ENCODE measurements at places on chromosomes 4 and X.
A peak's percentile ranks its signal among the peaks of the same experiment; 100 is the strongest.

DNA sequence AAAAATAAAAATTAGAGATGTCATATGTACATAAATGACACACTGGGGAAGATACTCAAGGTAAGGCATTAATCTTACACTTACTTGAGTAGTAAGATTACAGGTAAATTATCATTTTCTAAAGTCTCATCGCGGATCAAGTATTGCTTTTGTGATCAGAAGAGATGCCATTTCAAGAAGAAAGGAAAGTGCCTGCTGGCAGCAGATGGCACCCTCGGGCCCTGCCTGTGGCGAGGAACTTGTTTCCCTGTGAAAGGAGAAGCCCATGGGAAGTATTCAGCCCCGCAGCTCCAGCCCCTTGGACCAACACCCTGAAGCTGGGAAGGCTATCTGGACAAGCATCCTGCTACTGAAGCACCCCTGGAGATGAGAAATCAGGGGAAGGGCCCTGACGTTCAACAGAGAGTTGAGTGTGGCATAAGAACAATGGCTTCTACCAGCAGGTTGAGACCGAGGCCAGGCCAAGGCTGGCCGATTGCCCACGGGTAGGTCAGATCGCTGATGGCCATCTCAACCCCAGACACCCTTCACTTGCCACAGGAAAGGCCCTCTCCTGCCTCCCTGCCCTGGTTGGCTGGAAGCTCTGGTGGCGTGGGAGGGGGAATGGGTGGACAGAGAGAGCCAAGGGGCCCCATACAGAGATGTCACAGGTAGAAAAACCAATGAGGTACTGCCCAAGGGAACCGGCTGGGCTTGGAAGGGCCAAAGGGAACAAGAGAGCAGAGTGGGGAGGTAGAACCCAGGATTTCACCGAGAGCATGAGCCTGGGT, 18.8 kb upstream of the MXD4 start:
- H3K4me1 ChIP-seq = peaks cover 19% of the 10 kb centered on the region
- no peak overlapping the region for H3K4me3 ChIP-seq
- no peaks in the 10 kb centered on the region for H3K36me3 ChIP-seq
- H3K27ac ChIP-seq = peak overlapping the region; percentile 87
- no peaks in the 10 kb centered on the region for H3K27me3 ChIP-seq

- no peak for ATAC-seq
- H3K4me3 ChIP-seq = no peak overlapping the region
- H3K27me3 ChIP-seq = no peaks in the 10 kb centered on the region
- peaks cover 14% of the 10 kb centered on the region for H3K36me3 ChIP-seq
- no peak overlapping the region for H3K27ac ChIP-seq
- H3K4me1 ChIP-seq = no peaks in the 10 kb centered on the region
Observed at GRCh38 chrX:130893356-130894085, 9.5 kb downstream of the ENOX2 start.

DNA sequence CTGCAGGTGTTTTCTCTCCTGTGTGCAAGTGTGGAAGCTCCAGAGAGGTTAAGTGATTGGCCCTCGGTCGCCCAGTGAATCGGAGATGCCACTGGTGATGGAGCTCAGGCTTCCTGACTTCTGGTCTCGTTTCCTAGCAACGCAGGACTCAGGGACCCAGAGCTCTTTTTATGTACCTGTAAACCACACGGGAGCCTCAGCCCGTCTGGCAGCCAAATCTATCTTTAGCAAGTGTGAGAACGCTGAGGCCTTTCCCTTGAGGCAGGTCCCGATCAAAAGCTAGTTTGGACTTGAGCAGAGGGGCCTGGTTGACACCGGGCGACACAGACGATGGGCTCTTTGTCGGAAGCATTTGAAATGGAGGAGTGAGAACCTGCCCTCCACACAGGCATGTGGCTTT, 116.8 kb downstream of the SORCS2 start:
- H3K4me3 ChIP-seq = no peak overlapping the region
- no peak overlapping the region for H3K27ac ChIP-seq
- H3K36me3 ChIP-seq = no peaks in the 10 kb centered on the region
- no peak for ATAC-seq
- no peaks in the 10 kb centered on the region for H3K4me1 ChIP-seq

DNA sequence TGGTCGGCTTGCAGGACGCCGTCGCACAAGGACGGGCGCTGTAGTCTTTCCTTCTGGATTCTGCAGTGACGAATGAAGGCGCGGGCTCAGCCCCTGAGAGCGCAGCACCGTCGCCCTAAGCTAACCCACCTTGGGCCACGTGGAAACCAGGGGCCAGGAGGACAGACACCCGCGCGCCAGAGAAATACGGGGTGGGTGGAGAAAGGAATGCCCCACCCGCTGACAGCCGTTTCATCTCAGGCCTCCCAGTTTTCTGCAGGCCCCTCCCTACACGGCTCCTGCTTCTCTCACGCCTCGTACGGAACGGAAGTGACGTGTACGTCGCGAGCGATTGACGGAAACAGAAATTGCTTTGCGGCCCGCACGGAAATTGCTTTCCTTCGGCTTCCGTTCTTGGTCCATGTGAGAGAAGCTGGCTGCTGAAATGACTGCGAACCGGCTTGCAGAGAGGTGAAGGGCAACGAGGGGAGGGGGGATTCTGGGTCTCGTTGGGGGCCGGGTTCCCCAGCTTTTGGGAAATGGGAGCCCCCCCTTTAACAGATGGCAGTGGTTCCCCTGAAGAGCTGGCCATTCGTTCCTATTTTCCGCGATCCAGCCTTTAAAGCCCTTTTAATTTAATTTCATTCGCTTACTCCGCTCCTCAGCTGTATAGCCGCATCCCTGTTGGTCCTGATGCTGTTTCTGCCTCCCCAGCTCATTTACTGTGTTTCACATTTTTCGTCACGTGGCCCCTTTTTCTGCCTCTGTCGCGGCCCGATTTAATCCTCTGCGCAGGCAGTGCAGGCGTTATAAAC, at the start of gene UTP14A:
UTP14A (plus strand) TSS at position 378 of the 794 bp plus-strand sequence; CDS start at position 425, 47 bp downstream.
- H3K27ac ChIP-seq = peak within 1 kb of the TSS; percentile 88
- ATAC-seq = peak; percentile 96
- H3K4me1 ChIP-seq = peaks cover 6% of the 10 kb centered on the region
- H3K4me3 ChIP-seq = peak within 1 kb of the TSS; percentile 89
- H3K27me3 ChIP-seq = no peaks in the 10 kb centered on the region
